ENCODE measurements at places on chromosomes 3 and 15.

DNA sequence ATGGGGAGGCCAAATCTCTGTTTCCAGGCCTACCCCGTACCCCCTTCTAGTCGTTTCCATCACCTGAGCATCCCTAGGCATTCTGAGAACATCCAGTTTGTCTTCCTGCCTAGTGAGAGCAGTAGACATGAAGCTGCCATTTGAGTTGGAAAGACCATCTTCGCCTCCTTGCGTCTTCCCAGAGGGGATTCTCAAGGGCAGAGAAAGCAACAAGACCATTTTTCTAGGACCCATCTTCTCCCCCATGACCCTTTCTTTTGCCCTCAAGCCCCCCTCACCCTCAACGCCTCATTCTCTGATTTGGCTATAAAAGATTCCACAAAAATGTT lies 148.7 kb upstream of the BHLHE40 start:
- no peak for DNase-seq

DNA sequence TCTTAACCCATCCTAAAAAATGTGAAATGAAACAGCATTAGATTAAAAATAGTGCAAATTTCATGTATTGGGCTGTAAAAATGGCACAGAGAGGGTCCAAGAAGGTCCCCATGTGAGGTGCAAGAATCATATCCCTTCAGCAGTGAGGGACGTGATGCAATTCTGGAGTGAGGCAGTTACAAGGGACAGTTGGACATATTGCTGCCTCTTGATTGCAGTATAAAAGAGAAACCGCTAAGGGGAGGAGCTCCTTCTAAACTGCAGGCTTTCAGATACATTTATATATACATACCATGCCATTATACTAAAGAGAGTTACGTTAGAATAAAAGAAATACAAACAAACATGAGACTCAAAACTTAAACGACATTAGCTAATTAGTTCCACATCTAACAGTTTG lies 304.2 kb upstream of the CTNNB1 start:
- no peak for DNase-seq

- DNase-seq, result peak; percentile 43
Measured at GRCh38 chr15:79673416-79674123, 223.2 kb downstream of the MTHFS start.

DNA sequence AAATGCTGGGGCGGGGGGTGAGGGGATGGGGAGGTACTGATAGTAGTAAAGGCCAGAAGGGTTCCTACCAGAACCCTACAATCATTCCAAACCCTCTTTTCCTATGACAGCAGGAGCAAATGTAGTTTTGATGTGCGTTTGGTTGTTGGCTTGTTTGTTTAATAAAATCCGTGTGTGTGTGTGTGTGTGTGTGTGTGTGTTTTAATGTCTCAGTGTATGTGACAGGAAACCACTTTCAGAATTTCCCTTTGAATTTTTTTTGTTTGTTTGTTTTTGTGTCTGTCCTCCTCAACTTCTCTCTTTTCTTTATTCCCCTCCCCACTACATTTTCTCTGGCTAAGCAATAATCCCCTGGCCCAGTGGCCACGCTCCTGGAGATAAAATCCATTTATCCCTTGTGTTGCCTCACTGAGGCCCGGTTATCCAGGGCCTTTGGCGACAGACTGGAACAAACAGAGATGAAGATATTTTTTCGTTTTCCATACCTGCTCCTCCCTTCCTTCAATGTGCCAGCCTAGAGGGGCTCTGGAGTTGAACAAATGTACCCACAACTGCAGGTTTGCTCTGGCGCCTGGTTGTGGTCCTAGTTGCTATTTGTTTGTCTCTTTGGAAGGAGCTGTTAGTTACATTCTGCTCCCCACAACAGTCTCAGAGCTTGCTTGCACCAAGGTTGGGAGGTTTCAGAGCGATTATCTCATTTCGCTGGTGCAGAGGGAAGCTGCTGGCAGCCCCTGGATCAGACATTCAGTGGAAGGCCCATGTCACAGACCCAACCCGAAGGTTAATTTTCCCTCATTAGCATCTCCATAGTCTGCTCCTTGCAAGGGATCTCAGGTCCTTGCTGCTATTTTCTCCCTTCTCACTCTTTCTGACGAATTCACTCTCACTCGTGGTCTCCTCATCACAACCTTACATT lies 17.9 kb downstream of the NR2F2 start:
- DNase-seq, result no peak

- DNase-seq, result no peak
Measured at GRCh38 chr3:181692311-181693145, 19.2 kb upstream of the SOX2 start.

DNA sequence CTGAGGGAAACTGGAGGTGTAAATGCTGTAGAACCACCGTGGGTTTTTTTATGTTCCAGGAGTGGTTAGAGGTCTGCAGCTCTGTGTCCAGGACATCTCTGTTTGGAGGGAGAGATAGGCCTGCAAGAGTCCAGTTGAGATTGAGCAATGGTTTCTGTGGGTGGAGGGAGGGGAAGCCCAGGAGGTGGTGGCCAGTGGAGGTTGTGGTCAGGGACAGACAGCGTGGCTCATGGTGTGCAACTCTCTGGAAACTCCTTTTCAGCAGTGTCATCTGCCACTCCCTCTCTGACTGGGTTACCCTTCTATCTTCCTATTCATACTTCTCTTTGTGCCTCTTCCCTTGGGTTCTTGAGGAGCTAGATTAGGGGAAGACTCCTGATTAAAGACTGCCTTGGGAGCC lies 9.6 kb downstream of the XCR1 start:
- peak; percentile 54 for DNase-seq

DNA sequence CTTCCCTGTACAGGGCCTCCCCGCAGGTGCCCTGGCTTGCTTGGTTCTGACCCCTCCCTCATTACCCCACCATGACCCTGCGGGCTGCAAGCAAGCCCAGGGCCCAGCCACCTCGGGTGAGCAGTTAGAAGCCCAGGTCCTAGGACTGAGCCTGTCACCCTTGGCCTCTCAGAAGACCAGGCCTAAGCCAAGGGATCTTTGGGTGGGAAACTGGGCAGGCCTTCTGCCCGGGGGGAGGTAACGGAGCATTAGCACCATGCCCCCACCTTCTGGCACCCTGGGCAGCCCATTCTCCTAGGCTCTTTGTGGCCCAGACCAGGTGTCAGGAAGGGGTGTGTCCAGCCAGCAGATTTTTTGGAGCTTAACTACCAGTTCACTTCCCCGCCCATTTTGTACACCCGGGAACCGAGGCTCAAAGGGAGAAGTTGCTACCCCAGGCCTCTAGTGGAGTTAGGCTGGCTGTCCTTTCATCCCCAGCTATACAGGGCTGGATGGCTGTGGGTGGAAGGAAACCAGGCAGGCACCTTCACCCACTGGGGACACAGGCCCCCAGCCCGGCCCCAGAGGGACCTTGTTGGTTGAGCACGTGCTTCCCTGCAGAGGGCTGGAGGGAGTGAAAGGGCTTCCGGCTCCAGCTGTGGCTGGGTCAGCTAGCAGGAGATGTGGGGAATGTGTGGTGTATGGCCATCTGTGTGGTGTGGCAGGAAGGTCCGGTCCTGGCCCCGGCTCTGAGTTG lies 1.4 kb downstream of the CSK start:
- DNase-seq, result peak; percentile 87

All from hematopoietic multipotent progenitor cell treated with erythropoietin and hydrocortisone succinate and interleukin-3 and kit ligand, for 4 days (in vitro differentiated cells).